ENCODE measurements at places on chromosomes 12 and 14.

DNA sequence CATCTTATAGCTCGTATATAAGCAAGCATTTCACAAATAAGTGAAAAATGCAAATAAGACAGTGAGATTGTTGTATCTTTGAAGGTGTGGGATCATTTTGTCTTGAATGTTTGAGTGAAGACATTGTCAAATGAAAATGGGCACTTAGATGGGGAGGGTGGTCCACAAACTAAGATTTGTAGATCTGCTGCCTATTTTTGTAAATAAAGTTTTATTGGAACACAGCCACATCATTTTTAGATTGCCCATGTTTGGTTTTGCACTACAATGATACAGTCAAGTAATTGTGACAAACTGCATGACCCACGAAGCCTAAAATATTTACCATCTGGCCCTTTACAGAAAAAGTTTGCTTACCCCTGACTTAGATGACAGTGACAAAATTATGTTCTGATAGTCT lies 156.7 kb downstream of the PAH start:
- no peak for DNase-seq

GRCh38 chr14:22570132-22570949 lies 18.7 kb downstream of the DAD1 start:
- DNase-seq: peak; percentile 78

DNA sequence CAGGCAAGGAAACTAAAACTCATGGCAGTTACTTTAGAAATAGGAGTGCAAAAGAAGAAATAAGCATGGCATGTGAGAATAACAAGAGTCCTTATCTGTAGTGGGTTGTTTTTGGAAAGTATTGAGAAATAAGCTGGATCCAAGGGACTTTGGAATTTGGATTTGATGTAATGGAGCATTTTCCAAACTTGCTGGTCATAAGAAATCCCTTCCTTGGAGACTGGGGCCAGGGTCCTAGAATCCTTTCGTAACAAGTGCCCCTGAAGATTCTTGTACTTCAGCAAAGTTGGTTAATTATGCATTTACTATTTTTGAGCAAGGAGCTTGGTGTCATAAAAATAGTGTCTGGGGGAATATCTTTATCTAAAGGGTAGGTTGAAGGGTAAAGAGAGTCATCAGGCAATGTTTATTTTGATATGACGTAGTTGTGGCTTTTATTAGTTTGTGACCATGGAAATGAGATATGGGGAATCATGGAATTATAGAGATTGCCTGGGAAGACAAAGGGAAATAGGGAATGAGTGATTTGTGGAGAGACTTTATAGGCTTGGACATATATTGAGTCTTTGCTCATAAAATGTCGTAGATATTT lies 53.9 kb downstream of the WNK1 start:
- DNase-seq: no peak

GRCh38 chr12:100229036-100229635 lies 28.5 kb downstream of the ACTR6 start:
- DNase-seq: no peak

- DNase-seq: no peak
Observed at GRCh38 chr12:51263341-51263740, 6.9 kb downstream of the SMAGP start.

DNA sequence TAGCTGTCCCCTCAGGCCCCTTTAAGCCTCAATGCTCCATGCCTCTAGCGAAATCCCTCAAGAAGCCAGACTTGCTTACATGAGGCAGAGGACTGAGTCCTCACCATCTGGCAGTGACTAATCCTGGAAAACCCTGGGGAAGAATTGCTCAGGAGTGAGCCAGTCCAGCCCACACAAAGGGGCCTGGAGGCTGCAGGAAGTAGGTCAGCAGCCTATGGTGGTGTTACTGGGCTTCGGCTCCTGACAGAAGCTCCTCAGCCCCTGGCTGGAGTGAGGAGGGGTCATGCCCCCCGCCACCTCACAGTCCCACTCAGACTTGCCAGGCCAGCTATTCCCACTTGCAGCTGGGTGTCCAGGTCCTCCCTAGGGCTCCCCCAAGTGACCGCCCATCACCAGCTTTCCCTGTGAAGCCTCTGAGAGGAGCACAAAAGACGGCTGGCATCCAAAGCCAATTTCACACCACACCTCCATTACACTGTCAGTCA lies 250.5 kb downstream of the DPF3 start:
- no peak for DNase-seq

- DNase-seq: no peak
Observed at GRCh38 chr12:22766911-22767420, 142.0 kb downstream of the ETNK1 start.

- DNase-seq: no peak
Observed at GRCh38 chr12:100114574-100114973, 28.1 kb downstream of the BLTP3B start.

GRCh38 chr12:117408161-117408791 lies 46.9 kb upstream of the NOS1 start:
- no peak for DNase-seq
